ENCODE measurements at places on chromosomes 7 and 10.

- no peak for DNase-seq
Measured at GRCh38 chr10:18224626-18225445, 84.6 kb downstream of the CACNB2 start.

DNA sequence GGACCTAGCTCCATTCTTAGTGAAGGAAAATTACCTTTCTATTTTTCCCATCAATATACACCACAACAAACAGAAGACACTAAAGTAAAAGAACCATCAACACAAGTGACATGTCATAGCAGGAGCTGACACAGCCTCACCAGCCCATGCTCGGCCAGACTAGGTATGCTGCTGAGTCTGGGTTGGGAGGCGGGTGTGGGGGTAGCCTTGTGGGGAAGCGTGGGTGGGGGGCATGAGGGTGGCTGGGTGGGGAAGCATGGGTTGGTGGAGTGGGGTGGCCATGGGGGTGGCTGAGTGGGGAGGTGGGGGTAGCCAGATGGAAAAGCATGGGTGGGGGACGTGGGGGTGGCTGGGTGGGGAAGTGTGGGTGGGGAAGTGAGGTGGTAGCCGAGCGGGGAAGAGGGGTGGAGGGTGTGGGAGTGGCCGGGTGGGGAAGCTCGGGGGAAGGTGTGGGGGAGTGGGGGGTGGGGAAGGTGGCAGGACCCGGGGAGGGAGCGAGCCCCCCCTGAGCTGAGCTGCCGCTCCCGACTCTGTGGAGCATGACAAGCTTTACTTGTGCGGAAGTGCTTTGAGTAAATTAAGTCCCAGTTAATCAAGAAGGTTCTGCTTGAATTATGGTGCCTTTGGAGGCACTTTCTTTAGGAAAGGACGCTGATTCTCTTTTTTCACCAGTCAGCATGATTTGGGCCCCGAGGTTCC is 294.6 kb upstream of the ZNF32 start:
- no peak for DNase-seq

DNA sequence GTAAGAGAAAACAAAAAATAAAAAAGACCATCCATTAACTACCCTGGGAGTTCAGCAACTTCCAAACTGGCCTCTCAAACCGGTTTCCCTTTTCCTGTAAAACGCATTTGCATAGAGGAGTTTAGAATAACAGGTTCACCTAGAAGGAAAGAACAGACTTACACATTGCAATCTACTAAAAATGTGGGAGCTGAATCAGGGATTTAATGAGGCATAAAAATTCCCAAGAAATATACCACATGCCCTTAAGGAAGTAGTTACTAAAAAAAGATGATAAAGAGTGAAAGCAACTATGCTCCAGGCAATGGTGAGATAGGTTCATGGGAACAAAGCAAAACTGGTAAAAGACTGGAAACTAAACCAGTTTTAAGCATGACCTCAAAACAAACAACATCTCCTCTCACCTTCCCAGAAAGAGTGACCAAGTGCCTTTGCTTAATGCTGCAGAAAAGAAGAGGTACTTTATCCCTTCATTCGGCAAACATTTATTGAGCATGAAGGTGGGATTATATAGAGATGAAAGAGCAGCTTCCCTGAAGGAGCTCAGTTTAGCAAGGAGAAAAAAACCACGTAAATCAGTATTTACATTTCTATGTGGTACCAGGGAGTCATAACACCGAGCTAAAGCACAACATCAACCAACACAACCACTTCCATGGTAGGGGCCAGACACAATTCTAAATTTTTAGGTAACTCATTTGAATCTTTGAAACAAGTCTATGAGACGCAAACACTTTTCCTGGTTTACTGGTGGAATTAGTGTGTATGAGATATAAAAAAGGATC is 152.8 kb downstream of the SGMS1 start:
- no peak for DNase-seq

DNA sequence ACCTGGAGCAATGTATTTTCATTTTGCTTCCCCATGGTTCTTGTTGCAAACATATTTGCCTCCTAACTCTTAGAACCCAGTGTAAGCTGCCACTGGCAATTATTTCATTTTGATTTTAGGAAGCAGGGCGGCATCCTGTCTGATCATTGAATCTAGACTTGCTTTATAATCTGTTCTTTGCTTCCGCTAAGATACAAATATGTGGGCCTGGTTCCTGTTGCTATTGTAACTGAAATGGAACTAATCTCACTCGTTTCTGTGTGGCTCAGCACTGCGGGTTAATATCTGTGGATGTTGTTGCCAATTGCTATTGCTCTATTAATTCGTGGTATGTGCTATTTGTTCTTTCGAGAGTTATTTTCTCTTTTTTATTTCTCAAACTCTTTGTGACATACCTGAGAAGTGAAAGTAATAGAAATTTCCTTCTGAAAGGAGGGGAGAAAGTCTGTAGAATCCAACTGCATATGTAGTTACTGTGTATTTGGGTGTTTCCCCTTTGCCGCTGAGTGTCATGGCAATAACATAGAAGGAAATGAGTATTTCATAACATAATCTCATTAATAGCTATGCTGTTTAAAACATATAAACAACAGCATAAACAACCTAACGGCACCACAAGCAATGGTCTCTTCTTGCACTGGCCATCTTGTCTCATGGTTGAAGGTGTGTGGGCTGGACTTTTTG is 62.4 kb downstream of the FZD1 start:
- DNase-seq: no peak

DNA sequence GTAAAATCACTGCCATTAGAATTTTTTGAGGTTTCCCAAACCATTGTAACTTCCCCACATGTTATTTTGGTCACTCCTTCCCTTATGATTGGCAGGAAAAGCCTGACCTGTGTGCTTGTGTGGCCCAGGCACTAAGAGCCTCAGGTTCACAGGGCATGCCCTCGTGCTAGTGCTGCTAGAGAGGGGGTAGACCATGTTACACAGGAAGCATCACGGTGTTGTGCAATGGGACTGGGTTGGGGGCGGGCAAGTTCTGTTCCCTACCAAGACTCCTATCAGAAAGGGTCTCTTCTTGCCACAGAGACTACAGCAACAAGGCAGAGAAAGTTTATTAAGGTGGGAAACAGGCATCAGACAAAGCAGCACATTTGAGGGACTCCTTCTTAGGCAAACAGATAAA is 32.2 kb downstream of the LSM5 start:
- no peak for DNase-seq

- no peak for DNase-seq
Measured at GRCh38 chr7:40765639-40766038, 630.8 kb downstream of the SUGCT start.

DNA sequence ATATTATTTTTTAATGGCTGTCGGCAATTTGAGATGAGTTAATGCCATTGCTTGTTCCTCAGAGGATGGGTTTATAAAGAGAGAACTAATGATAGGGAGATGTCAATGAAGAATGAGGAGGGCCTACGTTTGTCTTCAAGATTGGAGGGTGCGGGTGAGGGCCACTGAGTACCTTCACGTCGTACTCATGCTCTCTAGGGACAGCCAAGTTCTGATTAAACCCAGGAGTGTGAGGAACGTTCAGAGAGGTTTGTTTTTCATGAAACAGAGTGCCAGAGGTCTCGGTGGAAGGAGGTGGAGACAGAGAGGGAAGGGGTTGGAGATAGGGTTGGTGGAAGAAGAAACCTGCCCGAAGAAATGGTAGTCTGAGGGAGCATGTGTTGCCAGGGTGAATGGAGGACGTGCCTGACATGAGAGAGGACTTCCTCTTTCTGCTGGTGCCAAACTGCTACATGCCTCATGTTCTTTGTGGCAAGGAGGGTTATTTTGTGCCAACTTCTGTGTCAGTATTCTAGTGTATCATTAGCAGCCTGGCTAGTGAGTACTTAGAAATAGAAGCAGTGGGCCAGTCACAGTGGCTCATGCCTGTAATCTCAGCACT is 8.9 kb downstream of the DHTKD1 start:
- no peak for DNase-seq

DNA sequence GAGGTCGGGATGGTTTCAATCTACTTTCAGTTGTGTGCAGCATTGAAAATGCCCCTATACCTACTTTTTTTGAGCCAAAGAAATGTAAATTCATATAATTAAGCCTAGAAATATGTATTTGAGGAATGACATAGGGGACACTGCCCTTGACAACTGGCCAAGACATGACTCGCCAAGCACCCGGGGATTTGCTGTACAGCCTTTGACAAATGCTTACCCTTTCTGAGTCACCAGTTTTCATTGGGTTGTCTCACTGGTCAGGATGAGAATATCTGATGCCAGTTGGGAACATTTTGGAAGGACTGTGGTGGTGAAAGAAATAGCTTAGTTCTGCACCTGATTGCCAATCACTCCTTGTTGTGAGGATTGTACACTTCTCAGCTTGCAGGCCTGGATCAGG is 166.8 kb upstream of the HABP2 start:
- no peak for DNase-seq

DNA sequence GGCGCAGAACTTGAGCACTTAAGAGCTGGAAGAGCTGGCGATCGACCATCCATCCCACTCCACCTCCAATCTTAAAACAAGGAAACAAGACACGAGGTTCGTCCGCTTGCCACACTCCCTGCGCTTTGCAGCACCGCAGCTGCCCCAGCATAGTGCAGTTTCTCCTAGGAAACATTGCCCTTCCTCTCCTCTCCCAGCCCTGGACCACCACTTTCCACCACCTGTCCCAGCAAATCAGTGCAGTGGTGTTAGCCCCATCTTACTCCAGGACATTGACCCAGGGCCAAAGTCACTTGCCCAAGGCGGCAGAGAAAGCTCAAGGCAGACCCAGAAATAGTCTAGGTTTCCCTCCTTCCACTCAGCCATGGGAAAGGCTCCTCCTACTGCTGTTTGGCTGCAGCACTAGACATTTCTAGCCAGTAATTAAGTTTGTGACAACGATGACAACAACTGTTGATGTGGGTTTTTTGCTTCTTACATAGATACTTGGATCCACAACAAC is 1.5 kb upstream of the PARD3 start:
- DNase-seq: no peak

- DNase-seq: no peak
Measured at GRCh38 chr10:90665905-90666662, 191.8 kb downstream of the HTR7 start.

- no peak for DNase-seq
Measured at GRCh38 chr10:16944986-16945385, 127.8 kb upstream of the RSU1 start.

- no peak for DNase-seq
Measured at GRCh38 chr10:132913559-132914115, 28.7 kb downstream of the CFAP46 start.

DNA sequence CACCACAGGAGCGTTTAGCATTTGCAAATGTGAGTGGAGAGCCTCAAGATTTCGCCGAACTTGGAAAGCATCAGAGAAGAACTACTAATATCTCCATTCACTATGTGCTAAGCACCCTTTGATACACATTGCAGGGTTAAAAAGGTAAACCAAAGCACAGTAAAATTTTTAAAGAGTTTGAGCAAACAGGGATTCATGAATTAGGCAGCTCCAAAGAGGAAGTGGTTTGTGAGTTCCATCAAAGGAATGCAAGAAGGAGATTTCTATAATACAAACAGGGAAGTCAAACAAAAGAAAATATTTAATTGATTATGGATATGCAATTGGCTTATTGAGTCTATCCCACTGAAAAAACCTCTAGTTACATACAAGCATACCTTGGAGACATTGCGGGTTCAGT is 81.1 kb upstream of the TMEM72 start:
- DNase-seq: no peak

DNA sequence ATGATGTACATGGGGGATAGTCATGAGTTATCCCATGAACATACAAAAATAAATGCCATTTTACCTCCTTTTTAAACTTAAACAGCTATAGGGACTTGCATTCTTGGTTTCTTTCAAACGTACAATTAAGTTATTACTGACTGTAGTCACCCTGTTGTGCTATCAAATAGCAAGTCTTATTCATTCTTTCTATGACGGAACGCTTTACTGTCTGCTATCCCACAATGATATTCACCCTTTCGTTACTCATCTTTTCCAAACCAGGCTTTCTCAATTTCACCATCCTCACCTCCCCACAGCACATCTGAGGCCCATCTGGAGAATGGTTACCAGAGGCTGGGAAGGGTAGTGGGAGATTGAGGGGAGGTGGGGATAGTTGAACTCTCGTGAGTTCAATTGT is 218.8 kb downstream of the PHF14 start:
- no peak for DNase-seq

DNA sequence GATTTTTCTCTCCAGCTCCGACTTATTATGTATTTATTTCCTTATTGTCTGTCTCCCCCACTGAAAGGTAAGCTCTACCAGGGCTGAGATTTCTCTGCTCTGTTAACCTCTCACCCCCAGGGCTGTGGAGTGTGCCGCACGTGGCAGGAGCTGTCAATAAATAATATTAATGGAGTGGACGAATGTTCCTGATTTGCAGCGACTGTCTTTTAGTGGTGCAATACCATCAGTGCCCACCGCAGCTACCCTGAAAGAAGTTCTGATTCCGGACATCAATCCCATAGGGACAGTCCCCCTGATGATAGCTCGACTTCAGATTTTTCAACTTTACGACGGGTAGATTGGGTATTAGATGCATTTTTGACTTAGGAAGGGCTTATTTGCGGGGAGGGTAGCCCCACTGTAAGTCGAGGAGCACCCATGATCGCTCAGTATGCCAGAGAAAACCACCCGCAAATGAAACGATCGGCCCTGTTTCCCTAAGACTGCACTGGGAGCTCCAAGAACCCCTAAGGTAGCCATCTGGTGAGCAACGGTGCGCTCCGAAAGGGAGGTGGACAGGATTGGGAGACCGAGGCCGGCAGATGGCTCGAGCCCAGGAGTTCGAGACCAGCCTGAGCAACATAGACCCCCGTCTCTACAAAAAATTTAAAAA is 986 bp upstream of the PPP2R2D start:
- no peak for DNase-seq

DNA sequence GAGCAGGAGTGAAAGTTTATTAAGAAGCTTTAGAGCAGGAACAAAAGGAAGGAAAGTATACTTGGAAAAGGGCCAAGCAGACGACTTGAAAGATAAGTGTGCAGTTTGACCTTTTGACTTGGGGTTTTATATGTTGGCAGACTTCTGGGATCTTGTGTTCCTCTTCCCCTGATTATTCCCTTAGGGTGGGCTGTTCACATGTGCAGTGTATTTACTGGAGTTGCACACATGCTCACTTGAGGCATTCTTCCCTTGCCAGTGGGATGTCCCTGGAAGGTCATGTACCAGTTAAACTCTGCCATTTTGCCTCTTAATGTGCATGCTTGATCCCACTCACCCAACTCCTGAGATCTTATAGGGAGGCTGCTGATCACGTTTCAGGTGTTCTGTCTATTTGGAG is 23.4 kb upstream of the ARHGAP12 start:
- no peak for DNase-seq

All from stimulated activated CD4-positive, alpha-beta T cell treated with anti-CD3 and anti-CD28 coated beads, Interleukin-15, amount 100 ng/mL, for 1 hour (primary cell).